DMS 273 treated with DMSO at 0.1 percent for 48 hours (cell line): ENCODE measurements at places on chromosomes 4 and X.

DNA sequence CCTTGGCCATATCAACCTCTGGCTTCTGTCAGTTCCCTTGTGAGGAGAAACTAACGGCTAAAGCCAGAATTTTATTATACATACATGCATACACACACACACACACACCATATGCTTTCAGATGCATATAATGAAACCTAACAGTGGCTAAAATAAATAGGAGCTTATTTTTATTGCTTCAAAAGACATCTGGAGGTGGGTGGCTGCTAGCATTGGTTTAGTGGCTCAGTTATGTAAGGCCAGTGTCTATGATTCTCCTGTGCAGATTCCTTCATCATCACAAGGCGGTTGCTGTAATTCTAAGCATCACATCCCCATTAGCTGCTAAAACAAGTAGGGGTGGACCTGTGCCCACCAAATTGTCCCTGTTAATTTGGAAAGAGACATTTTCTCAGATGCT lies 110.8 kb downstream of the MAPK10 start:
- DNase-seq = no peak

DNA sequence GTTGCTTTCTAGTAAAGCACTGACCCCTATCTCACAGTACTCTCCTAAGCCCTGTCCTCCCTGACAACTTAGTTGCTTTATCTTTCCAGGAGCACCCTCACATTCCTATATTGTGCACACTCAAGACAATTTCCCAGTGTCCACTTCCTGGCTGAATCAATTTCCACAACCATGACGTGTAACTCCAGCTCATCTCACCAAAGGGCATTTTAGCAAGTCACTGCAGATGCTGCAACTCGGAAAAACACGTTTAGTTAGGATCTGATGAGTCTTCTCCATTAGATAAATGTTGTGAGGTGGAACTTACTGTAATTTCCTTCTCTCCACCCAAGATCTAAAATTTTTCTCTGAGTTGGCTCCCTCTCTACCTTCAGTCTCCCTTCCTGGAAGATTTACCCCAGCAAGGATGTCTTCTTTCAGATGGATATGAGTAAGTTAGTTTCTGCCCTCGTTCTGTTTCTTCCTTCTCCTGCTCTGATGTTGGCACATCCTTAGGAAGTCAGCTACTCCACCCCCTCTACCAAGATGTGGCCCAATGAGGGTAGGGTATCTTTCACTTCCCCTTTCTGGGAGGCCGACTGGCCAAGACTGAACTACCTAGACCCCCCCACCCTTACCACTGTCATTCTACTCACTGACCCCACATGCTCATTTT lies 28.8 kb upstream of the IL13RA1 start:
- DNase-seq = no peak

DNA sequence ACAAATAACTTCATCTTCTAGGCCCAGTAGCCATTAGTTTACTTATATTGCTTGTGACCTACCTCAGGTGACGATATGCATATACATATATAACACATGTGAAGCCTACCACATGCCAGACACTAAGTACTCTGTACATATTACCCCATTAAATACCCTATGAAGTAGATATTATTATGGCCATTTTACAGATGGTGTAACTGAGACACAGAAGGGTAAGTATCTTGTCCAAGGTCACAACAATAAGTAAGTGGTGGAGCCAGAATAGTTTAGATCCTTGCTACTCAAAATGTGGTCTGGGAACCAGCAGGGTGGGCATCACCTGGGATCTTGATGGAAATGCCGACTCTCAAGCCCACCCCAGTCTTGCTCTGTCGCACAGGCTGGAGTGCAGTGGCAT lies 78.1 kb upstream of the RAPGEF2 start:
- DNase-seq = no peak

- no peak for DNase-seq
Observed at GRCh38 chr4:26255989-26256388, 64.8 kb upstream of the RBPJ start.

DNA sequence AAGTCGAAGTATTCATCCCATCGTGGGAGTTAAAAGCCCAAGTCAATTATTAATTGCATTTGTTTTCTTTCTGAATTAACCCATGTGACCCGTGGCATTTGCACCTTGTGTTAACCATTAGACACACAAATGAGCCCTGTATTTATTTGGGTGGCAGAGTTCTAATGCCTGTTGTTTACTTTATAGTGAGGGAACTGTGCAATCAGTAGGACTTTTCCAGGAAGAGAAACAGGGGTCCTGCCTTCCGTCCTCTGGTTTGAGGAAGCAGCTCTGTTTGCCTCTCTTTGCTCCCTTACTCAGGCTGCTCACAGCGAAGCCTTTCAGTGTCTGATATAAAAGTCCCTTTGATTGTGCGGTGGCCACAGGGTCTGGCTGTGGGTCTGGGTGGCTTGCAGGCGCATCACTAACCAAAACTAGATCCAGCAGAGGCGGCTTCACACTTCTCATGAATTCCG lies 263.6 kb downstream of the PTTG2 start:
- no peak for DNase-seq

- DNase-seq = no peak
Observed at GRCh38 chr4:48640699-48641098, 139.4 kb downstream of the FRYL start.

- no peak for DNase-seq
Observed at GRCh38 chr4:73617256-73617655, 3.0 kb downstream of the RASSF6 start.

DNA sequence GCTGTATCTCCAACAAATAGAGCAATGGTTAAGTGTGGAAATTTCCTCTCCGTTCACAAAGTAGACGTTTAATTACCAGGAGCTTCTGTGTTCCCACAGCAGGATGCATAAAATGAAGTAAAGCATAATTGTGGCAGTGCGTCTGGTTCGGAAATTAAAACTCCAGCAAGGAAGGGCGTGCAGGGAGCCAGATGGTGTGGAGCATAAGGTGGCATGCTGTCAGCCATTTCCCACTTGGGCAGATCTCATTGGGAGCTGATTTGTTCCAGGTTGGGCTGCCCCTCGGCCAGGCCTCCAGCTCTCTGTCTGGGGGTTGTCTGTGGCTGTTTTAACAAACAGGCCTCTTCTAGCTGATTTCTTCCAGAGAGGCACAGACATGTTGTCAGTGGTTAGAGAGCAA lies 182.1 kb upstream of the CLNK start:
- peak; percentile 95 for DNase-seq

DNA sequence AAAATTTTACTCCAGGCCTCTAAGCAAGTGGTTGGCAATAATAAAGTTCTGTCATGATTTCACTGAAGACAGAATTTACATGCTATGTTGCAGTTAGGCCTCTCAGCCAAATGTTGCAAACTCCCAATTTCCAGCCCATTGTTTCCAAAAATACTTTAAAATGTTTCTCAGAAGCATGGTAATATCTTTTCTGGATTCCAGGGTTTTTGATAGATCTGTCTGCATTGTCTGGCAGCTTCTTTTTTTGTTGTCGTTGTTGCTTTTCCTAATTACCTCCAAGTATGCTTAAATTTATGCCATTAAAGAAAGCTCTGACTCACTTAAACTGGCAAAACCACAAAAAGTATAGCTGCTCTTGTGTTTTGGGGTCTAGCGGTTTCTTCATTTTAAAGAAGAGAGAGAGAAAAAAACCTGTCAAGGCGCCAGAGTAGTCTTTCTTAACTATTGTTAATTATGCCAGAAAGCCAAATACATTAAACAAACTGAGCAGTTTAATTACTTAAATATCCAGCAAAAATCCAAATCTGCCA lies 97.0 kb downstream of the AGTR2 start:
- DNase-seq = no peak

DNA sequence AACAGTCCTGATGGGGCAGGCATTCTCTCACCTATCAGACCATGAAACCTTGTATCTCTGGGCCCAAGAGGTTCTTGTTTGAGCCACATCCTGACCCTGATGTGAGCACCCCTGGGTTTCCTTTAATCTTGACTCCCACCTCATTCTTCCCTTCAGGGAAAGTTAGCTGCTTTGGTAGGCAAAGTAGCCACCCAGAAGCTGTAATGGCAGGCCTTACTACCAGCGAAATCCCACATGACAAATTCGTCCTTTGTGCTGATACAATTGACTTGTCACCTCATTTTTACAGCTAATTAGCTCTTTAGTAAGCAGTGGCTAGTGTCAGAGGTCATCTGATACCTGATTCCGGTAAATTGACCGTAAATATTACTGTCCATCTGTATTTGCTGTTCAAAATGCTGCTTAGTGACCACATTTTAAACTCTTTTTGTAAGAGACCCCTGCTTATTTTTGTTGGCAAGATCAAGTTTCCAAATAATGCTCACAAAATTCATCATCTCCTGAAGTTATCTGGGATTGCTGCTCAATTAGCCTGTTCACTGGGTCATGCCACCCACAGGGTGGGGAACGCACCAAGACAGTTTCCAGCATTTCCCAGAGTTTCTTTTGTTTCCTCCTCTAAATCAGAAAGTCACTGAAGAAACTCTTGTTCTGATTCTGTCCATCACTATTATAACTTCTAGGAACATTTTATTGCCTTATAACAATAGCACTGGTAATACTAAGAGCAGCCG lies 329.7 kb downstream of the GPAT3 start:
- DNase-seq = no peak

DNA sequence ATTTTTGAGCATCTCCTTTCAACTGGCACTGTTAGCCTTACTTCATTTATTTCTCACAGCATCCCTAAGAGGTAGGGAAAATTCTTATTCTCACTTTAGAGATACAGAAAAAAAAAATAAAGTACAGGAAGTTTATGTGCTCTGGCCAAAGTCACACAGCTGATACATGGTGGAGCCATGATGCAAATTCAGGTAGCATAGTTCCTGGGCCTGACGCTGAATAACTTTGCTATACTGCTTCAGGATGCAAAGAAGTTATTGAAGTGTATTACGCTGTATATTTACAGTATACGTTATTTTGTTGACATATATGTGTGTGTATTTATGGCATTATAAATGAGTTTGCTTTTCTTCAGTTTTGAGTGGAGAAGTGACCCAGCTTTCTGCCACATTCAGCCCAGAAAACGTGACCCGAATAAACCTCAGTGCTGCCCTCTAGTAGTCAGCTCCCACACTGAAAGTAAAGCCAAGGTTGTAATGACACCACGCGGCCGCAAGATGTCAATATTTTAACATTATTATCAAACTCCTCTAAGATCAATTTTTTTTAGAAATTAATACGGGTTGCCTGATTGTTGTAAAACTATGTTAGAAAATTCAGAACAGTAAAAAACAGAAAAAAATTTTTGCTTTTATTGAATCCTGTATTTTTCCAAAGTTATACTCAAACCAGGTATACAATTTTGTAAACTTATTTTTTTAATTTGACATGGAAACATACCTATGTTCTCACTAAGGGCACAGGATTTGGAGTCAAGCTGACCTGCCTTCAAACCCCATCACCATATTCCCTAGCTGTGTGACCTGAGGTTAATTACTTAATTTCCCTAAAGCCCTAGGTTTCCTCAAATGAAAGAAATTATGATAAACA lies 3.8 kb upstream of the GUCY2F start:
- DNase-seq = no peak

DNA sequence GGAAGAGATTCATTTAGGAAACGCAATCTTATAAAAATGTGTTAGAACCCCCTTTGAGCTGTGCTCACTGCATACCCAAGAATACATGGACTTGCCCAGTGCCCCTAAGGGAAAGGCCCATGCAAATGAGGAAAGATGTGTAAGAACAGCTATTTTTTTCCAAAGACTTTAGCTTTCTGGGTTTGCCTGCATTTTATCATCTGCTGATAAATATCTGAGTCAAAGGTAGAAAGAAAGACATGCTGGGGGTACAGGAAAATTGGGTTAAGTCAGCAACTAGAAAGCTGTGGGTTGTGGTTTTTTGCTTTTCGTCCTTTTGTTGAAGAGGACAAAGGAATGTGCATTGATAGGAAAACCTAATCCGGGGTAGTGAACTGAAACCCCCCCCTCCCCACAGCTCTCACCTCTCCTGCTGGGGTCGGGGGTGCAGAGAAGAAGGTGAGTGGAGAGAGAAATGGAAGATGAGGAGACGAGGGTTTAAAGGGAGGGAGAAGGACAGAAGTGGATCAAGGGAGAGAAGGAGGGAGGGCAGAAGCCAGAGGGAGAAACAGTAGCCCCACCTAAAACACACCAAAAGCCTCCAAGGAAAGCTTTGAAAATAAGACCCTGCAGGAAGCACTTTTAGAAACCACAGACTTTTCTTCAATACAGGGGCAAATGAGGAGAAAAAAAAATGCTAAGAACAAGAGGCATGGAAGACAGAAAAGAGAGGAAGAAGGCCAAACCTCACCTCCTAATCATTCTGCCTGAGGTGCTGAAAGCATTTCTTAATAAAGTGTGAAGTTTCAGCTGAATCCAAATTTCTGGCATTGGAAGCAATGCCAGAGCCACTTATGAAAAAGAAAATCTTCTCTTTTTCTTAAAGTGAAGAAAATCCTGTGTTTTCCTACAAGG lies 49.3 kb downstream of the KDR start:
- DNase-seq = no peak

DNA sequence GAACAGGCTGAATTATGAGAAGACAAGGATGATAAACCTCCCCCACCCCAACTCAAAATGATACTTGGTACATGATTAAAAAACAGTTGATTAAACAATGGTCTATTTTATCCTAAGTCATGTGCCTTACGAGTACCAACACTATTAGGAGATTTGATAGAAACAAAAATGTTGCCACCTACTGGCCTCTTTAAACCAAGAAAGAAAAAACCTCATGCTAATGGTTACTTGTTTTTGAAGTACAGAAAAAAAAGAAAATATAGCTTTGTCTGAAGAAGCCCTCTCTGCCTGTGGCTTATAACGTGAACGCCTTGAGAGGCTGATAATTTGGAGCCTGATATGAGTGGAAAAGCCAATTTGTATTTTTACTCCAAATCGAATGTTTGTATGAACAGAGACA lies 538.2 kb downstream of the DMD start:
- DNase-seq = no peak

- no peak for DNase-seq
Observed at GRCh38 chr4:87014284-87014782, 79.5 kb downstream of the AFF1 start.

DNA sequence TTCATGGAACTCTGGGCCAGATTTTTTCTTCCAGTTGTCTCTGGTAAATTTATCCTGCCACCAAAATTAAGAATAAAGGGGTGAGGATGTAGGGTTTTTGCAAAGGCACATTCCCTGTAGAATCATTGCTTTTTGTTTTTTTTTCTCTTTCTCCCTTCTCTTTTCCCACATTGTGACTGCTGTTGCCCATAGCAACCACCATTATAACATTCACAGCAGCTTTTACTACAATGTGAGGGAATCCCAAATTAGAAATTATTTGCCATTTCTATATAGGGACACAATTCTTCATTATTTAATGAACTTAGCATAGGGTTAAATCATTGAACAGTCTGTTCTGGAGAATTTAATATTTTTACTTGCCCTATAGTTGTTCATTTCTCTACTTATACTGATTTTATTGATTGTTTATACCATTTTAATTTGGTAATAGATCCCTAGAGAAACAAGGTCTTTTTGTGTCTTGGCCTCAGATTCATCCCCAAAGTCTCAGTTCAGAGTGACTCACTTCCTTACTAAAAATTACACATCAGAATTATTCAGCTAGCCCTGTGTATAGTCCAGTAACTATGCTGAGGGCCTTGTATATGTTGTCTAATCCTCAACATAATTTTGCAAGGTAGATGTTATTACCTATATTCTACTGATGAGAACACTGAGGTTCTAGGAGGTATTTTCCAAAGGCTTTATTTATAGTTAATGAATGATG lies 80.8 kb upstream of the ANK2 start:
- DNase-seq = no peak
